ENCODE measurements at places on chromosomes 5 and 9.

DNA sequence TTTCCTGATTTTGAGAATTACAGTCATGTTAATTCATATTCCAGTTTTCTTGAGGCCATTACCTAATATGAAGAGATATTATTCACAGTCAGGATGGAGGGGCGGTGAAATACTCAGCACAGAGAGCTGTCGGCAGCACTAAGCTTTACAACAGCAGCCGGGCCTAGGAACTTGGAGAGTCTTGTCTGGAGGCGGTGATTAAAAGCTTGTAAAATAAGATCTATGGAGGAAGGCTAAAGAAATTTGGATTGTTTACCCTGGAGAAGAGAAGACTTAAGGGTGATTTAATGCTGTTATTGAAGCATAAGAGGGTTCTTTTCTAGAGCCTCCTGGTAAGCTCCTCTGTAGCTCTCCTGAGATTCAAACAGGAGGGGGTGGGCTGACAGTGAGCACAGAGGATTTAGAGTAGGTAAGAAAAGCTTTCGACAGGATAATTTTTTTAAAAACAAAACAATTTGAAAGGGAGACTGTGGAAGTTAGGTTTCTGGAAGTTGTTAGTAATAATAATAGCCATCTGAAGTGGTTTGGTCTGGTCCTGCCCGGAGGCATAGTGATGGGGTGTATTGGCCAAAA is 406.3 kb upstream of the ADAMTSL1 start:
- DNase-seq, result no peak

DNA sequence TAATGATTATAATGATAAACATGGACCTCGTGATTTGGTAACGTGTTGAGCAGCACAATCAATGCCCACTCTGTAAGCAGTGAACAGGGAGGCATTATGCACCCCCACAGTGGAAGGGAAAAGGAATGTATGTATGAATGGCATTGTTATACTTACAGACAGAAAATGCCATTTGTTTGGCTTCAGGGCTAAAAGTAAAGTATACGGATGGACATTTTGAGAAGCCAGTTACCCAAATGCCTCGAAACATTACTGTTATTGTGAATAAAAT is 260.2 kb upstream of the PPP1R2B start:
- no peak for DNase-seq

GRCh38 chr5:168916266-168916665 is 337.1 kb upstream of the PANK3 start:
- DNase-seq, result no peak

DNA sequence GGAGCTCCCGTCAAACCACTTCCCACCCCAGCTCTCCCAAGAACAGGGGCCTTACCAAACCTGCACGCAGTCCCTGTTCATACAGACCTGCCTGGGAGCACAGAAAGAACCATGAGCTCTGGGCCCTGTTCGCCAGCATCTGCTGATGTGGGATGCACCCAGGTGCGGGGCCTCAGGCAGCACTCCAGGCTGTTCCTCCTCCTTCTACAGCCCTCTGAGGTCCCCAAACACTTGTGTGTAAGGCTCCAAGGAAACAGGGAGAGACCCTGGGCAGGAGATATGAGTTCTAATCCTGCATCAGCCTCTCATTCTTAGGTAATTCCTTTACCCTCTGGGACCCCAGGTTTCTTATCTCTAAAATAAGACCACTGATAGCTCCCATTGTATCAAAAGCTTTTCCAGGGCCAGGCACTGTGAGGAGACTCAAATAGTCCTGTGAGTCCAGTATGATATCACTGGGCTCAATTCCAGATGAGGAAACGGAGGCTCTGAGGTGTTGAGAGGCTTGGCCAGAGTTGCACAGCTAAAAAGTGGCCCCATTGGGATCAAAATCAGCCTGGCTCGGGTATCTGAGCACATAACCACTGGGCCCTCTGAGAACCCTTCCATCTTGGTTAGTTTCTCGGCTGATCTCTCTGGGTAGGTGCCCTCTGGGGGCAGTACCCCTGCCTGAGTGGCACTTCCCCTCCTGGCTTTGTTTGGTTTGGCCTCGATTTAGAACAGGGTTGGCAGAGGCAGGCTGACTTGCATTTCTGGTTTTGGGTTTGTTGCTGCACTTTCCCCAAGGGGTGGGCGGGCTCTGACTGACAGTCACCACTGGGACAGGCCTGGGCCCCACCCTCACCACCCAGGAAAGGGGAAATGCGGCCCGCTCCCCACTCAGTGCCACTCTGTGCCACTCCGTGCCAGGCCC is 116.8 kb downstream of the RGS3 start:
- DNase-seq, result no peak

- no peak for DNase-seq
Observed at GRCh38 chr9:38047301-38048251, 21.5 kb downstream of the SHB start.
